Stimulated activated CD8-positive, alpha-beta memory T cell treated with anti-CD3 and anti-CD28 coated beads, Interleukin-7, amount 100 ng/mL, for 24 hours (primary cell): ENCODE measurements at places on chromosomes 12 and 14.

GRCh38 chr12:57006809-57007475 is 596 bp upstream of the ZBTB39 start:
- DNase-seq: no peak

- DNase-seq: no peak
Measured at GRCh38 chr12:114347861-114348260, 58.1 kb downstream of the TBX5 start.

- DNase-seq: no peak
Measured at GRCh38 chr12:20946732-20947131, 136.2 kb downstream of the SLCO1B3 start.

GRCh38 chr12:103877288-103877687 is 36.3 kb upstream of the NT5DC3 start:
- DNase-seq: no peak
